Skeletal muscle tissue (tissue), 5 donors: ENCODE measurements at places on chromosomes 6 and 20. TPM values are rescaled to one million over a fixed set of nuclear protein-coding genes. Genes with fewer than 3 reads are reported as not detected.

The MMP24 gene
- total RNA-seq, result under 0.01 TPM

The GRM4 gene
- total RNA-seq, result 1.6 TPM

The SNPH gene
- 3.7 TPM for total RNA-seq

The EPHA7 gene
- 8.4 TPM for total RNA-seq

The EYA2 gene
- 1.0 TPM for total RNA-seq

The HLA-DRB5 gene
- 14.6 TPM for total RNA-seq
